Activated T-helper 1 cell treated with anti-CD3 and anti-CD28 coated beads, Interleukin-12 subunit alpha, Interleukin-12 subunit beta, Interleukin-2, Interleukin-4 antibody, amounts not matched to agents 30 ng/mL and 10 ng/mL and 1 ng/mL, durations not matched to agents 14 hours and 24 hours and 36 hours (primary cell): ENCODE measurements at places on chromosomes 4 and X.

DNA sequence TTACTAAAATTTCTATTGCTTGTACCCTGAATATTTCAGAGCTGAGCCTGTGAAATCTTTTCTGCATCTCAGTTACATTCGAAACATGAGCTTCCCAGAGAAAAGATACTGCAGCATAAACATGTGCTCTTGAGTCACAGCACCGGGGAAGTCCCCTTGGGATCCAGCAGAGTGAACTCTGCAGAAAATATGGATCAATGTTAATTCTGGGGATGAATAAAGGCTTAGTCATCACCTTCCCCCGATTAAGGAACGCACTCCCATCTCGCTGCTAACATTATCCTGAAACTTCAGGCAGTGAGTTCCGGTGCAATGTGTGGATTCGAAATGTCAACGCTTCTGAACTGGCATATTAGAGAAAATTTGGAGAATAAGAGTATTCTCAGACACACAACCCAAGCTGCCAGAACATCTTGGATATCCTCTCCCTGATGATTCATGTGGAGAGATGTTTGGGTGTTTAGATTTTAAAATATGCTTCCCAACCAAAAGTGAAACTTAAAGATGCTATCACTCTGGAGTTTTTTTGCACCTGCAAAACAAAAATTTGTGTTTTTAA, 90.8 kb downstream of the IRF2 start:
- no peaks in the 10 kb centered on the region for H3K27me3 ChIP-seq
- DNase-seq: no peak
- peak overlapping the region; percentile 80 for H3K27ac ChIP-seq

- no peak overlapping the region for H3K27ac ChIP-seq
- no peak for DNase-seq
- no peaks in the 10 kb centered on the region for H3K27me3 ChIP-seq
These were observed 1064.6 kb upstream of the SLIT2 start for GRCh38 chr4:19187096-19187495.

GRCh38 chrX:13689741-13690211, 848 bp downstream of the RAB9A start:
- no peaks in the 10 kb centered on the region for H3K27me3 ChIP-seq
- DNase-seq: no peak
- H3K36me3 ChIP-seq: peaks cover 8% of the 10 kb centered on the region

GRCh38 chr4:153611679-153612078, 72.4 kb upstream of the TLR2 start:
- no peak overlapping the region for H3K27ac ChIP-seq
- no peak for DNase-seq
- H3K4me1 ChIP-seq: peaks cover 22% of the 10 kb centered on the region
- H3K27me3 ChIP-seq: no peaks in the 10 kb centered on the region
- H3K4me3 ChIP-seq: no peak overlapping the region
- H3K36me3 ChIP-seq: peaks cover 55% of the 10 kb centered on the region

DNA sequence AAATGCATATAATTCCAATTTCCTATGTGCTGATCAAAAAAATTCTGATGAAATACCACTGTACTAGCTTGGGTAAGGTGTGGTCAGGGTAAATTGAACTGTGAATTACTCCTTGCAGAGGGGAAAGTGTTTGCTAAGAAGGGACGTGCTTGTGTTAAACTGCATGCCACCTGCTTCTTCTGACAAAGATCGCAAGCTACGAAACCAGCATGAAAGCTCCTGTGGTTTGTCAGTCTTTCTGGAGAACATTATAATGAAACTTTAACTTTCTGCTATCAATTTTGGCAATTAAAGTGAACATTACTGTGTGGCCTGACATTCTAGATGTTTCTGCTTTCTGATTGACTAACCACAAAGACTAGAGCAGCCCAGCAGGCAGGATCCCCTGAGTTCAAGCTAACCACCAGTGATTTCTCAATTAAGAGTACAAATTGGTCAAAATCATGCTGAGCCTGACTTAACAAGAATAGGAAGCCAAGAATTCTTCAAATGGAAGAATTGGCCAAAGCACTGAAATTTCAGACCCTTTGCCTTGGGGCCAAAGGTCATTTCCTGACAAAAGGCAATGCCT, 239.0 kb downstream of the SLITRK2 start:
- H3K4me1 ChIP-seq: no peaks in the 10 kb centered on the region
- DNase-seq: no peak
- no peaks in the 10 kb centered on the region for H3K27me3 ChIP-seq
- H3K4me3 ChIP-seq: no peak overlapping the region

DNA sequence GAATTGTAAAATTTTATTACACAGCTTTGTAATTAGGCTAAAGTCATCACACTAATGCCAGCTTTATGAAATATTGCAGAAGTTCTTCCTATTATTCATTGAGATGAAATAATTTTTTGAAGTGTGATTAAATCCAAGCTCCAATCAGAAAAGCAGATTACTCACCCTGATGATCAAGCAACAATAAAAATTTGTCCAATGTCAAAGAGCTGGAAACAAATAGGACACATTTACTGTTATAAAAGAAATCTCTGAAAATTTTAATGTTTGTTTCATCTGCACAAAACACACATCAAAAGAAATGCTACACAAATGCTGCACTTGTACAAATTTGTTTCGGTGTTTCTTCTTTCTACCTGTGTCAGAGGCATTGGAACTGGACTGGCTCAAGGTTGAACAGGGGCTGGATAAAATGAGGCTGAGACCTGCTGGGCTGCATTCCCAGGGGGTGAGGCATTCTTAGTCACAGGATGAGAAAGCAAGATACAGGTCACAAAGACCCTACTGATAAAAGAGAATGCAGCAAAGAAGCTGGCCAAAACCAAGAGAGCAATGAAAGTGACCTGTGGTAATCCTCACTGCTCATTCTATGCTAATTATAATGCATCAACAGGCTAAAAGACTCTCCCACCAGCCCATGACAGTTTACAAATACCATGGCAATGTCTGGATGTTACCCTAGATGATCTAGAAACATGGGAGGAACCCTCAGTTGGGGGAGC, 78.3 kb downstream of the GASK1B start:
- H3K4me1 ChIP-seq: no peaks in the 10 kb centered on the region
- no peaks in the 10 kb centered on the region for H3K36me3 ChIP-seq
- H3K27ac ChIP-seq: no peak overlapping the region
- DNase-seq: no peak

- H3K36me3 ChIP-seq: no peaks in the 10 kb centered on the region
- no peak for DNase-seq
- no peaks in the 10 kb centered on the region for H3K4me1 ChIP-seq
- no peak overlapping the region for H3K27ac ChIP-seq
- H3K4me3 ChIP-seq: no peak overlapping the region
- H3K27me3 ChIP-seq: no peaks in the 10 kb centered on the region
These were observed 62.9 kb downstream of the MID1IP1 start for GRCh38 chrX:38864165-38864564.

DNA sequence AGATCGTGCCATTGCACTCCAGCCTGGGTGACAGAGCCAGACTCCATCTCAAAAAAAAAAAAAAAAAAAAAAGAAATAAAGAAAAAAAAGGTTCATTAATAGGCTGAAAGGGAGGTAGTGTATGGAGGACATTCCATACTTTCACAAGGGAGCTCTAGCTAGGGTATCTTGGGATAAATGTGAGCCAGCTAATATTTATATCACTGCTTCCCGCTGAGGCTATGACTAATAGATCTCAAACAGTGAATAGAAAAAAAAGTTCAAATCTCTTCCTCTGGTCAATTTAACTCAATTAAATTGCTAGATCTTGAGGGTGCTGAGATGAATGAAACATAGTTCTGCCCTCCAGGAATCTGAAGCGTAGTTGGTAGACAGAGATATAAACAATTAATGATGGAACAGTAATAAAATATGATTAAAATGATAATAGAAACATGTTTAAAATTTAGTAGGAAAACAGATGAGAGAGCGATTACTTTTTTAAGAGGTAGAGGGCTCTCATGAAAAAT, 55.7 kb upstream of the SHISA3 start:
- H3K27me3 ChIP-seq: no peaks in the 10 kb centered on the region
- H3K27ac ChIP-seq: no peak overlapping the region
- no peak for DNase-seq

DNA sequence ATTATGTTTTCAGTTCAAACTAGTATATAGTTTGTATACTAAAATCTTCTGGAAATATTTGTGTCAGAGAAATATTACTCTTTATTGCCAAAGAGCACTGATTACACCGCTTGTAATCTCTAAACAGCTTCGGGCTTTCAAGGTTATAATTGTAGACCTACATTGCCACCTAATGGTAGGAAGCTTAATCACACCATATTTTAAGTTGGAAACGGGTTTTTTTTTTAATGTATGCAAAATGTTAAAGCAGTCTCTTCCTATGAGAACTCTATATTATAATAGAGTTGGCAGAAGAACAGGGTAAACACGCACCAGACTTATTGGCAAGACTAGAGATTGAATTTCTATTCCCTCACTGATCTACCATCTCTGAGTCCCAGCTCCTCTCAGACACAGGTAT, 19.5 kb upstream of the NFXL1 start:
- peaks cover 6% of the 10 kb centered on the region for H3K27me3 ChIP-seq
- no peak overlapping the region for H3K4me3 ChIP-seq
- no peaks in the 10 kb centered on the region for H3K4me1 ChIP-seq
- DNase-seq: no peak

DNA sequence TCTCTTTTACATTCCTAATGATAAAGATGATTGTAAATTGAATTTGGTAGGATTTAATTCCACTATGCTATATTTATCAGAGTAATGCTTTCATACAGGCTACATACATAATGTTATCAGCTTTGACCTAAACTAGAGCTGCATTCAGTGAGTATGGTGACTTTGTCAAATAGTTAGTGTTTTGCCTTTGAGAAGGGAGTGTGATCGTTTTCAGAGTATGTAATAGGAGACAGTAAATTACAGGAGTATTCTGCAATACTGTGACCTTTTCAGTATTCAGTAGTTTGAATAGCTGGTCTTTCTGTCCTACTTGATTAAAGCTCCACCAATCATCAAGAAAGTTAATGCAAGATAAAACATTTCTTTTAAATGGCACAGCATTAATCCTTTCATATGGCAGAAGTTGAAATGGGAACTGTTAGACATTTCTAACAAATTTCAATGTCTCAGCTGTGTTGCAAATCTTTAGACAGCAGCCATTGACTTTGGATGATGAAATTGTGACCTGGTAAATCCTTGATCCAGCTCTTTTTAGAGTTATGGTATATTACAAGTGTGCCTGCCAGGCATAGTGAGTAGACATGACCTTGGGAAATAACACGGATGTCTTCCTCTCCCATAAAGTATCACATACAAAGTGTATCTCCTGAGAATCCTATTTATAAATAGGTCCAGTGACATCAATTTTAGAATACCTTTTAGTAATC, 455.3 kb downstream of the KCTD8 start:
- H3K4me3 ChIP-seq: no peak overlapping the region
- no peak overlapping the region for H3K27ac ChIP-seq
- no peak for DNase-seq
- no peaks in the 10 kb centered on the region for H3K4me1 ChIP-seq

GRCh38 chr4:39563346-39563847, 36.2 kb upstream of the UGDH start:
- H3K27ac ChIP-seq: no peak overlapping the region
- H3K36me3 ChIP-seq: no peaks in the 10 kb centered on the region
- H3K27me3 ChIP-seq: no peaks in the 10 kb centered on the region
- no peak for DNase-seq
- H3K4me3 ChIP-seq: no peak overlapping the region

GRCh38 chrX:148500423-148501385, at the start of gene AFF2:
Gene AFF2 (plus strand): TSS chrX:148500617. CDS start chrX:148501098, 481 bp downstream.
- peak within 1 kb of the TSS; percentile 18 for H3K27ac ChIP-seq
- H3K4me3 ChIP-seq: peak within 1 kb of the TSS; percentile 85
- H3K4me1 ChIP-seq: peaks cover 15% of the 10 kb centered on the region
- H3K36me3 ChIP-seq: no peaks in the 10 kb centered on the region
- peaks cover 13% of the 10 kb centered on the region for H3K27me3 ChIP-seq

- H3K4me3 ChIP-seq: no peak overlapping the region
- no peak for DNase-seq
- peaks cover 2% of the 10 kb centered on the region for H3K36me3 ChIP-seq
- H3K27me3 ChIP-seq: peaks cover 9% of the 10 kb centered on the region
- H3K4me1 ChIP-seq: no peaks in the 10 kb centered on the region
- H3K27ac ChIP-seq: no peak overlapping the region
These were observed 1.0 kb downstream of the PNMA3 start for GRCh38 chrX:153057281-153057680.

DNA sequence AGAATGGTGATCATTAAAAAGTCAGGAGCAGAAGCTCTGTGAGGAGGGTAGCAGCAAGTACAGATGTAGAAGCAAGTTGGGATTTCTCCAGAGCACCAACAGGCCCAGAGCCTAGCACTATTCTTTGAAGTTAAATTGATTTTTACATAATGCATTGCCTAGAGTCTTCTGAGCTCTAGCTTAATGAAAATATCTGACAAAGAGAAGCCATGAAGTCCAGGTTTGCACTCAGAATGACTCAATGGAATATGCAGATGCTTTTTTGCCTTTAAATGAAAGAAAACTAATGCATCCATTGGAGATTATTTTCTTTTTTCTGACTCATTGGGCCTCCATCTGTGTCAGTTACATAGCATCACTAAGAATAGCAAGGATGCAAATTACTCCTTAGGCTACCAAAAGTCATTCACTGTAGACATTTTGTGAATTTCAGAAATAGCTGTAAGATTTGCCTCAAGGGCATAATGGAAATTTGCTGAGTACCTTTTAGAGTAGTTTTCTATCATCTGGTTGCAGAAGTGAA, 91.0 kb downstream of the EDA2R start:
- no peaks in the 10 kb centered on the region for H3K4me1 ChIP-seq
- H3K36me3 ChIP-seq: no peaks in the 10 kb centered on the region
- DNase-seq: no peak
- no peak overlapping the region for H3K27ac ChIP-seq
- H3K27me3 ChIP-seq: peaks cover 2% of the 10 kb centered on the region
- H3K4me3 ChIP-seq: no peak overlapping the region

- no peaks in the 10 kb centered on the region for H3K27me3 ChIP-seq
- H3K36me3 ChIP-seq: no peaks in the 10 kb centered on the region
- H3K27ac ChIP-seq: no peak overlapping the region
- H3K4me1 ChIP-seq: no peaks in the 10 kb centered on the region
These were observed 203.3 kb upstream of the EMCN start for GRCh38 chr4:100721077-100721476.

- no peak overlapping the region for H3K4me3 ChIP-seq
- peaks cover 4% of the 10 kb centered on the region for H3K4me1 ChIP-seq
- no peak overlapping the region for H3K27ac ChIP-seq
- H3K36me3 ChIP-seq: no peaks in the 10 kb centered on the region
These were observed 352.9 kb downstream of the RAPGEF2 start for GRCh38 chr4:159455675-159456237.

- peaks cover 7% of the 10 kb centered on the region for H3K36me3 ChIP-seq
- peaks cover 22% of the 10 kb centered on the region for H3K4me1 ChIP-seq
- no peak overlapping the region for H3K4me3 ChIP-seq
These were observed 10.8 kb downstream of the LRP2BP start for GRCh38 chr4:185384930-185385331.

- DNase-seq: no peak
- peaks cover 15% of the 10 kb centered on the region for H3K27me3 ChIP-seq
- H3K4me1 ChIP-seq: no peaks in the 10 kb centered on the region
- H3K27ac ChIP-seq: no peak overlapping the region
- H3K4me3 ChIP-seq: no peak overlapping the region
These were observed 41.1 kb upstream of the PDLIM3 start for GRCh38 chr4:185576314-185576961.

DNA sequence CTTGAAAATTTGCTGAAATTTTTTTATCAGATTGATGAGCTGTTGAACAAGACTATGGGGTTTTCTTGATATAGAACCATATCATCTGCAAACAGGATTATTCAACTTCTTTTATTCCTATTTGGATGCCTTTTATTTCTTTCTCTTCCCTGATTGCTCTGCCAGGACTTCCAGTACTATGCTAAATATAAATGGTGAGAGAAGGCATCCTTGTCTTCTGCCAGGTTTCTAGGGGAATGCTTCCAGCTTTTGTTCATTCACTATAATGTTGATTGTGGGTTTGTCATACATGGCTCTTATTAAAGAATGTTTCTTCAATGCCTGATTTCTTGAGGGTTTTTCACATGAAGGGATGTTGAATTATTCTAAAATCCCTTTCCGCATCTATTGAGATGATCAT, 1139.5 kb downstream of the FAM133A start:
- H3K4me1 ChIP-seq: no peaks in the 10 kb centered on the region
- no peaks in the 10 kb centered on the region for H3K36me3 ChIP-seq
- no peak for DNase-seq
